ENCODE measurements at places on chromosomes 1 and 21. TPM values are rescaled to one million over a fixed set of nuclear protein-coding genes. Genes with fewer than 3 reads are reported as not detected.

DNA sequence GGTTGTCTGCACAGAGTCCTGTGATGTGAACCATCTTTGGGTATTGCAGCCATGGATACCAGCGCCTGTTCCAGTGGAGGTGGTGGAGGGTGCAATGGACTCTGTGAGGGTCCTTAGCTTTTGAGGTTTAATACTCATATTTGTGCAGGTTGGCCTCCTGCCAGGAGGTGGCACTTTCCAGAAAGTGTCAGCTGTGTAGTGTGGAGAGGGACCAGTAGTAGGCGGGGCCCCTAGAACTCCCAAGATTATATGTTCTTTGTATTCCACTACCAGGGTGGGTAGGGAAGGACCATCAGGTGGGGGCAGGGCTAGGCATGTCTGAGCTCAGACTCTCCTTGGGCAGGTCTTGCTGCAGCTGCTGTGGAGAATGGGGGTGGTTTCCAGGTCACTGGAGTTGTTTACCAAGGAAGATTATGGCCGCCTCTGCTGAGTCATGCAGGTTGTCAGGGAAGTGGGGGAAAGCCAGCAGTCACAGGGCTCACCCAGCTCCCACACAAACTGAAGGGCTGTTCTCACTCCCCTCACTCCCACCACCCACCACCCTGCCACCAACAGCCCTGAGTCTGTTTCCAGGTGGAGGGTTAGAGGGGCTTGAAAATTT, 31.2 kb upstream of the ZNF678 start:
- DNase-seq = no peak

GRCh38 chr1:4046836-4047461, 146.9 kb upstream of the C1orf174 start:
- no peak for DNase-seq

The LPGAT1 gene
- polyA plus RNA-seq = 14.2 TPM

The ETNK2 gene
- 25.1 TPM for polyA plus RNA-seq

DNA sequence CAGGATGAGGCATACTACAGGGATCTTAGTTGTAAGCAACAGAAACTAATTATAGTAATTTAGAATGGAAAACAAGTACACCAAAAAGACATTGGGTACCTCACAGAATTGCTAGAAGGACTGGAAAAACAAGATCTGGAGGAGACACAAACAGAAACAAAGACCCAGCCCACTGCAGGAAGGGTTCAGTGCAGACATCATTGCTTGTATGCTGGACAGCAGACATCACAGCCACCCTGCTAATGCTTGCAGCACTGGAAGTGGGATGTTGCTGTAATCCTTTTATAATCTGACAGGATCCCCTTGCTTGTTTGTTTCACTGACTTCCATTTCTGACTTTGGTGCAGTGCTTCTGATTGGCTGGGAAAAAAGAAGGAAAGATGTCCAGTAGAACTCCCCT, 111.4 kb upstream of the ZNF678 start:
- DNase-seq = no peak

The FAM131C gene
- 0.20 TPM for polyA plus RNA-seq

The TACSTD2 gene
- 0.07 TPM for polyA plus RNA-seq

DNA sequence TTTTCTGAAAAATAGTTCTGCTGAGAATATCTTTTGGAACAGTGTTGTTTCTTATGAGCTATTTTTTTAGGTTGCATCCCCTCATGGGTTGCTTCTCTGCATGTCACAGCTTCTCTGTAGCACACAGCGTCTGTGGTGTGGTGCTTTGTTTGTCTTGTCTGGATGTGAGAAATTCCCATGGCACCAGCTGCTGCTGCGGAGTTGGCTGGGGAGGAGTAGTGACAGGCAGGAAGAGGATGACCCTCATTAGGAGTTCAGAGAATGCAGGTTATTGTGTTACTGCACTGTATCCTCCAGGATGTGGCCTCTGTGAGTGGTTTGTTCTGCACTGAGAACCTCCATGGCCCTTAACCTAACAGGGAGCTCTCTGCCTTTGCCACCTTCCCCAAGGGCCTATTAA, 64.8 kb downstream of the TSEN15 start:
- DNase-seq = no peak

The ANXA9 gene
- 0.21 TPM for polyA plus RNA-seq

The GPR37L1 gene
- not detected for polyA plus RNA-seq

- DNase-seq = no peak
Measured at GRCh38 chr1:155962599-155963211, 15.6 kb downstream of the ARHGEF2 start.

The CAMK1G gene
- polyA plus RNA-seq = 2.0 TPM

DNA sequence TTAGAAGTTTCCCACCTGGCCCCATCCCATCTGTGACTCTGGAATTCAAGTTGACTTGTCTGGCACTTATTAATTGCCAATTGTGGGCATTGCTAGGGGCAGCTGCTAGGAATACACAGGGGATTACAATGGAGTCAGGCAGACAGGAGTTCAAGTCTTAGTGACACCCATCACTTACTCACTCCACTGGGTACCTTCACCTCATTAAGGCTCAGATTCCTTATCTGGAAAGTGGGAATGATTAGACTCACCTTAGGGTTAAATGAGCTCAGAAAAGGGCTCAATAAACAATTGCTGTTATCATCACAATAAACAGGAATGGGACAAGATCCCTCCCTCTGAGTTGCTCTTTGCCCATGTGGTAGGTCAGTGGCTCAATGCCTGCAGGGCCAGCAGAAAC, 18.2 kb downstream of the GRIK3 start:
- no peak for DNase-seq

The CLIC6 gene
- polyA plus RNA-seq = not detected

- DNase-seq = no peak
Measured at GRCh38 chr1:112723511-112723839, 8.3 kb upstream of the PPM1J start.

DNA sequence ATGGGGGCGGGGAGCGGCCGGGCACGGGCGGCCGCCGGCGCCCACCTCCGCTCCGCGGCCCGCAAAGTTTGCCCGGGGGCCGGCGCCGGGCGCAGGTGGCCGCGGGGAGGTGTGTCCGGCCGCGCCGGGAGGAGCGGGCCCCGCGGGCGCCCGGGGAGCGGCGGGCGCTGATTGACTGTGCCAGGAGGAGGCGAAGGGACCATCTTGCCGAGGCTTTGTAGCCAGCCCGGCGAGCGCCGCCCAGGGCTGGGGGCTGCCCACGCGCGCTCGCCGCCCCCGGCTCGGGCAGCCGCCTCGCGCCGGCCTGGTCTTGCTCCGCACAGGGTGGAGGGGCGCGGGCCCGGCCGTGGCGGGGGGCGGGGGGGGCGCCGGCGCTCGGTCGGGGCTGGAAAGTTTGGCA, 432 bp downstream of the EPHB2 start:
- no peak for DNase-seq

DNA sequence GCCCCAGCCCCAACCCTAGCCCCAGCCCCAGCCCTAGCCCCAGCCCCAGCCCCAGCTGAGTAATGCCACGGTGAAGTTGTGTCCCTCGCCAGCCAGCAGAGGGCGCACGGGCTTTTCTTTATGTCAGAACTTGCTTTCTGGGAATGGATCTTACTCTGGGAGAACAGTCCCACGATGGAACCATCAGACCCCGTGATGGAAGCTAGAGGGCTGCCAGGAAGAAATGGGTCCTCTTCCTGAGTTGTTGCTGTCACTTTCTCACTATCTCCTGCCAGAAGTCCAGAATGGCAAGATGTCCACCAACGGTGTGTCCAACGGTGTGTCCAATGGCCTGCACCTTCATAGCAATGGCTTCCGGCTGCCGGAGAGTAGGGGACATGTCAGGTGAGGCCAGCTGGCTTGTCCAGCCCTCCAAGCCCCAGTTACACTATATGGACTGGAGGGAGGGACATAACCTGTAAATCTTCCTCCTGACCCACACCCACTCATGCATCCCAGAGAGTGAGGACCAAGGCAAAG, 25.1 kb upstream of the TMEM222 start:
- DNase-seq = no peak
